Stimulated activated CD8-positive, alpha-beta memory T cell treated with anti-CD3 and anti-CD28 coated beads, Interleukin-4, amount 100 ng/mL, for 24 hours (primary cell): ENCODE measurements at places on chromosomes 12 and 14.

GRCh38 chr12:104427547-104427938 is 29.2 kb upstream of the CHST11 start:
- DNase-seq, result no peak

DNA sequence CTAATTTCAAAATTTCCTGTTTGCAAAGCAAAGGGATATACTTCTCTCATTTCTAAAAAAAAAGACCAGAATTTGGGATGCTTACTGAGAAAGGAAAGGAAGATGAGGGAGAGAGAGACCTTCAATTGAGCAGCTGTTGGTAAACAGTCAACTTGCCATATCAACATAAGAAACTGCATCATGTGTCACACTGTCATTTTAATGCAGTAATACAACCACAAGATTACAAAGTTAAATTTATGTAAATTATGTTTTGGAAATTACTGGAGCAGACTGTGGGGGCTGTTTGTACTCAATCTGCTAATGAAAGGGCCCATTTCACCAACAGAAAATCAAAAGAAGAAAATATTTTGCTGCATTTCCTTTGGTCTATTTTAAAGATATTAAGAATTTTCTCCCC is 370.4 kb upstream of the TMPO start:
- DNase-seq, result no peak

GRCh38 chr14:39102265-39102968 is 618 bp downstream of the SEC23A start:
- no peak for DNase-seq

GRCh38 chr12:130240831-130241590 is 78.7 kb downstream of the FZD10 start:
- DNase-seq, result no peak

GRCh38 chr14:44995770-44996294 is 33.8 kb downstream of the TOGARAM1 start:
- DNase-seq, result no peak

GRCh38 chr12:127832172-127832571 is 434.8 kb upstream of the TMEM132C start:
- no peak for DNase-seq

DNA sequence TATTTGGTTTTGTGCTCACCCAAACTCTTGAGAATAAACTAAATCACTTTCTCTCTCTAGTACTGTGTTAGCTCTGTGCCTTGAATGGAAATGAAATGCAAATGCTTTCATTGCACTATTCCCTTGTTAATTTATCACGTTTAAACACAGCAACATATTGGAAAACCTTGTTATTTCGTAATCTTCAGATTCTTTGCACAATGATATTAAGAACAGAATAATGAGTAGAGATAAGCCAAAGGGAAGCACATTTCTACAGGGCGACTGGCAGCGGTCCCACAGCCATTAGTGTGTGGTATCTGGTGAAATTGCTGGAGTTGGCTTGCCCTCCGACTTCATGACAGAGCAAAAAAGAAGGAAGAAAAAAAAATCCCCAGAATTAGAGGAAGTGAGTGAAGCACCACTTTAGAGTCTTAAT is 166.1 kb upstream of the E2F7 start:
- DNase-seq, result no peak

GRCh38 chr12:99260456-99260996 is 387.0 kb upstream of the GARIN6 start:
- DNase-seq, result no peak

- peak; percentile 25 for DNase-seq
Observed at GRCh38 chr14:75230140-75230792, 48.4 kb upstream of the FOS start.

DNA sequence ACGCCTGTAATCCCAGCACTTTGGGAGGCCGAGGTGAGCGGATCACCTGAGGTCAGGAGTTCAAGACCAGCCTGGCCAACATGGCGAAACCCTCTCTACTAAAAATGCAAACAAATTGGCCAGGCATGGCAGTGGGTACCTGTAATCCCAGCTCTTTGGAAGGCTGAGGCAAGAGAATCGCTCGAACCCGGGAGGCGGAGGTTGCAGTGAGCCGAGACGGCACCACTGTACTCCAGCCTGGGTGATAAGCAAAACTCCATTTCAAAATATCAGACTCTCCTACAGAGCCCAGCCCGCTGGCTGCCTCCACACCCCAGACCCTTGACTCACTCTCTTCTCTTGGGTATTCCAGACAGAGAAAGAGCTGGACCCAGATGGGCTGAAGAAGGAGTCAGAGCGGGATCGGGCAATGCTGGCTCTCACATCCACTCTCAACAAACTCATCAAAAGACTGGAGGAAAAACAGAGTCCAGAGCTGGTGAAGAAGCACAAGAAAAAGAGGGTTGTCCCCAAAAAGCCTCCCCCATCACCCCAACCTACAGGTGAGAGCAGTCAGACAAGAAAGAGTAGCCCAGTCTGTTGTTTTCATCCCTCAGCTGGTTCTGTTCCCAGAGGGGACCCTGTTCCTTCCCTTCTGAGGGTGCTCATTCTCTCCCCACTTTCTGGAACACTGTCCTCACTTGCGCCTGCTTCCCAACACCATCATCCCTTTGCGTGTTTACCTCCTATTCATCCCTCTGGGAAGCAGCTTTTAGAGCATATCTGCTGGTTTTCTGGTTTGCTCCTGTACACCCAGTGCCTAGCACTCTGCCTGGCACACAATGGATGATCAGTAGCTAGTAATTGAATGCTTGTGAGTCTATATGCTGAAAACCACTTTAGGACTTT is 19.7 kb downstream of the AGAP2 start:
- DNase-seq, result no peak

GRCh38 chr12:77625441-77625840 is 205.3 kb upstream of the NAV3 start:
- DNase-seq, result no peak

DNA sequence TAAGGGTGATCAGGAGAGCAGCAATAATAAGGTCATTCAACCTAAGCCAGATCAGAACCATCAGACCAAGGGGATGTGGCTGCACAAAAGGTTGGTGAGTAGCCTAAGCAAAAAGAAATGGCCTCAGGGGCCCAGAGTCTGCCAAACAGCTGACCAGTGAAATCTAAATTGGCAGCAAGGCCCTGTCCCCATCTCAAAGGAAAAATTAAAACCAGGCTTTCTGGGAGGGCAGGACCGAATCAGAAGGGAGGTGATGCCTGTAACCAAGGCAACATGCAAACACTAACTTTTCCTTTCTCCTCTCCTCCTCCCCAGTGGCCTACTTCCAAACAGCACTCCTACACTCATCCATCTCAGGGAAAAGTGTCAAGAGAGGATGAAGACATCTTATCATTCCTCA is 256.4 kb downstream of the NUAK1 start:
- DNase-seq, result no peak

- DNase-seq, result no peak
Observed at GRCh38 chr12:70698345-70698744, 61.1 kb upstream of the PTPRB start.

DNA sequence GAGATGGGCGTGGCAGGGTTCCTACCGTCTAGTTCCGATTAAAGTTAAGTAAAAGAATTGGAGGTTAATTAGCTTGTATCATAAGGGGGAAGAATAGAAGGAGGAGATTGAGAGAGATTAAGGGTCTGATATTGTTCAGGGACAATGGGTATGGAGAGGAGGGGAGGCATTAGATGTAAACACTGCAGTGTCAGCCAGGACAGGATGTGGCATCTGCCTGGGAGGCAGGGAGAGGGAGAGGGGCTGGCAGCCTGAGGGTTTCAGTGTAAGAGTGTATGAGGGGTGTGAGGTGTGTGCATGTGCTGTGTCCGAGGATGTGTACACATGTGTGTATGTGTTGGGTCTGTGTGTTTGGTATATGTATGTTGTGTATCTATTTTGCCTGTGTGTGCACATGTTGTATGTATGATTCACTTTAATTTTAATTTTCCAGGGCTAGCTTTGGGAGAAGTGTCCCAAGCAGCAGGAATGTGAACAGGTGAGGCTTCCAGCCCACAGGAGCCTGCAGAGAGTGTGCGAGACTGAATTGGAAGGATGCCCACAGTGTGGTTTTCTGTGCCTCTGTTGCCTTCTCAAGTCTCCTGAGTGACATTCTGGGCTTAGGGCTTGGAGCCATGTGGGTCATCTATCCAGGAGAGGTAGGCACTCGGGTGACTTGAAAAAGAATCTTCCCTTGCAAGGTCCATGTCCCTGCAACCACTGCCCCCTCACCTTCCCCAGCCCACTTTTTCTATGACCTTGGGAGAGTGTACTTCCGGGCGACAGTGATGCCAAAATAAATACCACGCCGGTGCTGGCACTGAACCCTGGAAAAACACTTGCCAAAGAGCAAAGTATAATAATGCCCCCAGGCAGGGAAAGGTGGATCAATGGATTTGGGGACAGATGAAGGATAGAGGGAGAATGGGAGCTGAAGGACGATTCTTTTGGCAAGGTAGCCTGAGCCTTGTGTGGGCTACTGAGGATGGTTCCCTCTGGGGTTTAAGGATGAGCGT is 36.8 kb upstream of the DCD start:
- DNase-seq, result no peak

GRCh38 chr12:31491841-31492598 is 98.9 kb downstream of the DENND5B start:
- no peak for DNase-seq

DNA sequence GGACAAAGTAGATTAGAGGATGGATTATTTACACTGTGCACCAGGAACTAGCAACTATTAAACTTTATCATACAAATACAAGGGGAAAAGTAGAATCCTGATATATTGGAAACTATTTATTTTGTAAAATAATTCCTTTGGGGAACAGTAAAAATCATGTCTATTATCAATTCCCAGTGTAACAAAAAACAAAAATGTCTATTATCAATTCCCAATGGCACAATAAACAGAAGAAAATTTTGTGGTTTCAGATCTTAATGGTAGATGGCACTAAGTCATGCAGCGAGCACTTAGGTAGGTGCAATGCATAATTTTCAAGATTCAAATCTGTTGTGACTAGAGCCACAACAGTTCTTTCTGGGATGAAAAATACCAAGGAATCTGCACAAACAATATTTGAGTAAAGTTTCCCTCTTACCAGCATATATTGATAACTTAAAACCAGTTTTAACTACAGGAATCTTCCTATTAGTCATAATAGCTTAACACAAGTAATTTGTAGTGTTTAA is 13.7 kb downstream of the CFL2 start:
- no peak for DNase-seq

DNA sequence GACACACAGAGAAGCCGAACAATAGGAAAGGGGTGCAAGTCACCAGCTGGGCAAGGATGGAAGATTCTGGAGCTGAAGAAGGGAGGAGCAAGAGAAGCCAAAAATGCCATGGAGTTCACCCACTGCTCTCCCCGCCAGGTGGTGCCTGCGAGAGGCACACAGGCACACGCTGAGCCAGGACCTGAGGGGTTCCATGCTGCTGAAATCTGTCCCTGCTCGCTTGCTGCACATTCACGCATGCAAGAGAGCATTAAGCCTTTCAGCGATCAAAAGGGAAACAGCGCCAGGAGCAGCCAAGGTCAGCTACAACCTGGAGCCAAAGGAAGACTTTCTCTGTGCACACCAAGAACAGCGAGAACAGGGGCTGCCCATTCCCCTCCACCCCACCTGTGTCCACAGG is 104.1 kb downstream of the ANO2 start:
- DNase-seq, result no peak

DNA sequence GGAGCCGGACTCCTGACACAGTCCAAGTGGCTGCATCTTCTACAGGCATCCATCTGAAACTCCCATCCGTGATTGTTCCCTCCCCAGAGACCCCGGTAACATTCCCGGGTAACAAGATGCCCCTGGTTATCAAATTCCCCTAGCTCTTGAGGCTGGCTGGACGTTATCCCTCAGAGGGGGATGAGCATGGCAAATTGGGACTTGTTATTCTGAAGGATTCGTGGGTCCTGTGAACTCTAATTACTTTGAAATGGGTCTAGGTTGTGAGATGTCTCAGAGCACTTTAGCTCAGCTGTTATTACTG is 642 bp upstream of the PAN2 start:
- no peak for DNase-seq

DNA sequence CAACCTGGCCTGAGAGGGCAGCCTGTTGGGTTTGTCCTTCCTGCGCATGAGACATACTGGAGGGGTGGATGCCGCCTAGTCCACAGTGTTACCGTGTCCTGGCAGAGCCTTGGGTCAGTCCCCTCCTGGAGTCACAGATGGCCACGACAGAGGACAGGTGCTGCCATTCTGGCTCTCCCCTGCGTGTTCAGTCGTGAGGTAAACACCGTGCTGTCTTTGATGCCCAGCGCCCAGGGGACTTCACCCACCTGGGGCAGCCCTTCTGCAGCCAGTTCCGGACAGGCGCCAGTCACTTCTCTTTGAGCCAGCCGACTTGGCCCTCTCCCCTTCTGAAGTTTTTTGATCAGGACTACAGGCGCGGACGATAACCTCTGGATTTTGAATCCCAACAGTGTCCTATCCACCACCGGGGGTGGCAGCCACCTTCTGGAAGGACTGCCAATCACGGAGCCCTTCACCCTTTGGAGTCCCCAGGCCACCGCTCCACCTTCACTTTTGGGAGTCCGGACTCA is 933.0 kb downstream of the DIO2 start:
- no peak for DNase-seq

DNA sequence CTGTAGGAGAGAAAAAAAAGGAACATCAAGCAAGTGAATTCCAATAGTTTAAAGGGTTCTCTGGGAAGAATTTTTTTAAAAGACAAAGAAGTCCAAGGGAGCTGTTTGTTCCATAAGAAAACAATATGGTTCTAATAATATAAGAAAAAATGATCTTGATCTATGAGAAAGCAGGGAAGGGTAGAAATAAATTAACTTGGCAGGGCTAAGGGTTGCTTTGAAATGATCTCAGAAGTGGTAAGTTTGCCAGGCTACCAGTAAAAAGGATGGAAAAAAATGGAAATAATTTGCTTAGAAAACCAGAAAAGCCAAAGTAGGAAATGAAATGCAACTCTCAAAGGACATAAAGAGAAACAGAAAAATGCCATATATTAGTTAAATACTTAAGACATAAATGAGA is 41.7 kb upstream of the EMP1 start:
- no peak for DNase-seq

- DNase-seq, result no peak
Observed at GRCh38 chr12:71744522-71745300, 10.0 kb upstream of the RAB21 start.

- peak; percentile 36 for DNase-seq
Observed at GRCh38 chr12:56160193-56160763, 2.1 kb downstream of the MYL6 start.

DNA sequence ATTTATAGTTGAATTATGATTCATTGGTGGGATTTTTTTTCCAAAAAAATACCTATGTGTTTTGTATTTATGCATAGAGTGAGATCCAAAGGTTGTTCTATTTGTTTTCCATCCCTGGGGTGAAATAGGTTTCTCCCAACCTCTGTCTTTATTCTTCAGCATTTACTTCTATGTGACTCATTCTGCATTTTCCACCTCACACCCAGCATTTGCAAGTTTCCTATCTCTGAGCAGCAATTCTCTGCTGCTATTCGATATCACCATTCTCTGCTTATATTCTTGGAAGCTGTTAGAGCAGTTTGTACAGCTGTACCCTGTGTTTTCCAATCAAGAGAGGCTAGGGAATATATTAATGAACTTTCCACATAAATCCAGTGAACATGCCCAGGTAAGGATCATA is 538.9 kb downstream of the SNAPC1 start:
- DNase-seq, result no peak

- no peak for DNase-seq
Observed at GRCh38 chr14:98826618-98827017, 445.4 kb downstream of the BCL11B start.
